Kidney (tissue), 22 donors: ENCODE measurements at places on chromosomes 3 and 15. TPM values are rescaled to one million over a fixed set of nuclear protein-coding genes. Genes with fewer than 3 reads are reported as not detected.

GRCh38 chr3:156341831-156342416 lies 213.0 kb downstream of the SSR3 start:
- DNase-seq = no peak

GRCh38 chr15:92633418-92633817 lies 22.2 kb downstream of the FAM174B start:
- DNase-seq = no peak

- no peak for DNase-seq
These were observed 115.1 kb downstream of the ULK4 start for GRCh38 chr3:41846850-41847249.

GRCh38 chr3:65831733-65832425 lies 206.8 kb downstream of the MAGI1 start:
- DNase-seq = no peak

DNA sequence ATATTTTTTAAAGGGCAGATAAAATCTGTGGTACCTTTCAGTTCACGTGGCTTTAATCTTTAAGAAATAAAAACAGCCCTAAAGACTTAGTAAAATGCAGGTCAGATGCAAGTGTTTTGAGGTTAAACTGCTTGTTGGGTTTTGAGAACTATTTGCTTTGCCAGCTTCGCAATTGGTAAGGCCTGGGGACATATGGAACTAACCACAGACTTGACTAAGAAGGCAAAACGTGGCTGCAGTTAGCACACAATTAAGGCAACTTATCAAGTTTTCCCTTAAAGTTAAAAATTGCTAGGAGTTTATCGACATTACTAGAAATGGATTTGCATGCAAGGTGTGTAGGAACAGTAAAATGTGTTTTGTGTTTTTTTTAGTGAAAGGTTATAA lies 206.9 kb downstream of the ZNF385D start:
- no peak for DNase-seq

GOLGA6D gene
- not detected for total RNA-seq

HDC gene
- total RNA-seq = 12.9 TPM

POLQ gene
- total RNA-seq = 0.35 TPM

PRTG gene
- 6.4 TPM for total RNA-seq

EPHA6 gene
- total RNA-seq = 0.66 TPM

OXTR gene
- total RNA-seq = 1.2 TPM

NMD3 gene
- total RNA-seq = 55.5 TPM
